ENCODE measurements at places on chromosomes 13 and 19.

- DNase-seq, result no peak
These were observed 47.5 kb downstream of the WASF3 start for GRCh38 chr13:26604784-26605545.

DNA sequence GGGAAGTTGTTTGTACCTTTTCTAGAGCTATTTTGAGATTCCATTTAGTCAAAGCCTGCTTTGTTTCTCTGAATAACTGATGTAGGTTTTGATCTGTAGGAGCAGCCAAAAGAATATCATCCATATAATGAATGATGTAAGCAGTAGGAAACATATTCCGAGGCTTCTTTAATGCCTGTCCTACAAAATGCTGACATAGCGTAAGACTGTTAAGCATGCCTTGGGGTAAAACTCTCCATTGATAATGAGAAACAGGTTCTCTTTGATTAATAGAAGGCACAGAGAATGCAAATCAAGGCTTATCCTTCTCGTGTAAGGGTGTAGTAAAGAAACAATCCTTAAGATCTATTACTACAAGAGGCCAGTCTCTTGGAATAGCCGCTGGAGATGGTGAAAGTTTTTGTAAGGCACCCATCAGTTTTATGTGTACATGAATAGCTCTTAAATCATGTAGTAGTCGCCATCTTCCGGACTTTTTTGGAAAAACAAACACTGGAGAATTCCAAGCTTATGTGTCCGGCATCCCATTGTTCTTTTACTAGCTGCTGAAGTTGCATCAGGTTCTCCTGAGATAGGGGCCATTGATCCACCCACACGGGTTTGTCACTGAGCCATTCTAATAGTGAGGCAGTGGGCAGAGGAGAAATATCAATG is 13.5 kb downstream of the FPR3 start:
- no peak for DNase-seq

DNA sequence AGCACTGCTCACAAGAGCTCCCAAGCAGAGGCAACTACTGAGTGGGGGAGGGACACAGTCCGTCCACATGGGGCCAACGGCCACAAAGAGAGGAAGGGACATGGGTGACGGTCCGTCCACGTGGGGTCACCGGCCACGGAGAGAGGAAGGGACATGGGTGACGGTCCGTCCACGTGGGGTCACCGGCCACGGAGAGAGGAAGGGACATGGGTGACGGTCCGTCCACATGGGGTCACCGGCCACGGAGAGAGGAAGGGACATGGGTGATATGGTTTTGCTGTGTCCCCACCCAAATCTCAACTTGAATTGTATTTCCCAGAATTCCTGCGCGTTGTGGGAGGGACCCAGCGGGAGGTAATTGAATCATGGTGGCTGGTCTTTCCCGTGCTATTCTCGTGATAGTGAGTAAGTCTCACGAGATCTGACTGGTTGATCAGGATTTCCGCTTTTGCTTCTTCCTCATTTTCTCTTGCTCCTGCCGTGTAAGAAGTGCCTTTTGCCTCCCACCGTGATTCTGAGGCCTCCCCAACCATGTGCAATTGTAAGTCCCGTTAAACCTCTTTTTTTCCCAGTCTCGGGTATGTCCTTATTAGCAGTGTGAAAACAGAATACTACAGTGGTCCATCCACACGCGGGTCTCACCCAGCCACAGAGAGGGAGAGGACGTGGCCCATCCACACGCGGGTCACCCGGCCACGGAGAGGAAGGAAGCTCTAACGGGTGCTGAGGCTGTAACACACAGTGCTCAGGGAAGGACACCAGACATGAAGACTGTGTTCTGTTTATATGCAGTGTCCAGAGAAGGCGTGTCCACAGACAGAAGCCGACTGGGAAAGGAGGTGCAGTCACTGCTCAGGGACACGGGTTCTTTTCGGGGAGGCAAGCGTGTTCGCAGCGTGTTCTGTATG is 48.5 kb downstream of the GAS6 start:
- no peak for DNase-seq

GRCh38 chr19:13008926-13009787 is 13.9 kb downstream of the NFIX start:
- no peak for DNase-seq

- DNase-seq, result no peak
These were observed 460.8 kb downstream of the KLF5 start for GRCh38 chr13:73519396-73520116.

DNA sequence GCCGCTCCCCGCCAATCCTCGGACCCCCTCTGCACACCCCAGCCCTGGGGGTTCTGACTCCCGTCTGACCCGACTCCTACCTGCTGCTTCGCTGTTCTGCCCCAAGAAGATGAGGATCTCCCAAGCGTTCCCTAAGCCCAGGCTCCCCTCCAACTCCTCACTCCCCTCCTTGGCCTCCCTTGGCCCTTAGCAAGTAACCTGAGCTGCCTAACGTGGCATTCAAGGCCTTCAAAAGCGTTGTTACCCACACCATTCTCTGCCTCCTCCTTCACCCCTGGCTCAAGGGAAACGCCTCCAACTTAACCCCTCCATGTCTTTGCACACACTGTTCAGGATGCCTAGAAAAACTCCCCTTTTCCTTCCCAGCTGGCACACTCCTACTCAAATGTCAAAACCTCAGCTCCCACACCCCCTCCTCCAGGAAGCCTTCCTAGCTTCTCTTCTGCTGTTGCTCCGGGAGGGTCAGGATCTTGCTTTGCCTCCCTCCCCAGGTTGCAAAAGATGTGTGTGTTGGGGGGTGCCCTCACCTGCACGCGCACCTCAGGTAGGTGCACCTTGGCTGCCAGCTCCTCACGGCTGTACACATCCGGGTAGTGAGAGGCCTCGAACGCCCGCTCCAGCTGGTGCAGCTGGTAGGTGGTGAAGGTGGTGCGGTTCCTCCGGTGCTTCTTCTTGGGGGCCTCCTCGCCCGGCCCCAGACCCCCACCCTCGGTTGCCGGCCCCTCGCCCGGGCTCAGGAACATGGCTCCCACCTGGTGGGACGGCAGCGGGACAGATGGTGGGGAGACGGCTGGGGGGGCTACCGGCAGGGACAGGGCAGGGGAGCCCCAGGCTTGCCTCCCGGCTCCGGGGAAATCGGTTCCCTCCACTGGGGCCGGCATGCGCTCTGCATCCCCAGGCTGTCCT is 775 bp downstream of the RAX2 start:
- no peak for DNase-seq

GRCh38 chr13:33034882-33035520 is 18.8 kb downstream of the KL start:
- DNase-seq, result no peak

DNA sequence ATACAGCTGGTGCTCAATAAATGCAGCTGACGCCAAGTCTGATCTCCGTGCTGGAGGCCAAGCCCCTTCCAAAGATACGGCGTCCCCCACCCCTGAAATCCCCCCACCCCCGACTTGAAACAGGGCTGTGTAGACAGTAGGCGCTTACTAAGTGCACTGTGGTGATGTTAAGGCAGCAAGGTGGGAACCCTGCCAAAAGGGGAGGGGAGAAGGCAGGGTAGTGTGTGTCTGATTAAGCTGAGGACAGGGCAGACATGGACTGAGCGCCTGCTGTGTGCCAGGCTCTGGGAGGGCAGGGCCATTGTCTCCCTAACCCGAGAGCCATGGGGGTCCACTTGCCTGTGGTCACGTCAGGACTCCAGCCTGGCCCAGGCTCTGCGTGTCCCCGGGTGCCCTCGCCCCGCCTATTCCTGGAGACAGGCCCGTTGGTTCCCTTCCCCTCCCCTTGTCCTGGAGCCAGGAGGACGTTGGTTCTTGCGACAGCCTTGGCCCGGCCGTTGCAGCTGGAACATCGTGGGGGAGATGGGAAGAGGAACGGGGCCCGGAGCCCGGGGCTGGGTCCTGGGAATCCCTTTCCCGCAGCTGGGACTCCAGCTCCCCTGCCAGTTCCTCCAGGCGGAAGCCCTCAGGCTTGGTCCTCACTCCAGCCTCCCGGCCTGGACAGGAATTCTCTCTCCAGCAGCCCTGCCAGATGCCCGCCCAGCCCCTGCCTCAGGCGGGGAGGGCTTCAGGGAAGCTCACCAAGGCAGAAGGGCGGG is 1.7 kb upstream of the ELANE start:
- no peak for DNase-seq
